ENCODE measurements at places on chromosomes 12 and 14.
A peak's percentile ranks its signal among the peaks of the same experiment; 100 is the strongest.

- DNase-seq, result peak; percentile 7
Observed at GRCh38 chr14:91082282-91082681, 21.8 kb upstream of the RPS6KA5 start.

GRCh38 chr14:71942904-71943694 lies 10.9 kb downstream of the RGS6 start:
- DNase-seq, result no peak

DNA sequence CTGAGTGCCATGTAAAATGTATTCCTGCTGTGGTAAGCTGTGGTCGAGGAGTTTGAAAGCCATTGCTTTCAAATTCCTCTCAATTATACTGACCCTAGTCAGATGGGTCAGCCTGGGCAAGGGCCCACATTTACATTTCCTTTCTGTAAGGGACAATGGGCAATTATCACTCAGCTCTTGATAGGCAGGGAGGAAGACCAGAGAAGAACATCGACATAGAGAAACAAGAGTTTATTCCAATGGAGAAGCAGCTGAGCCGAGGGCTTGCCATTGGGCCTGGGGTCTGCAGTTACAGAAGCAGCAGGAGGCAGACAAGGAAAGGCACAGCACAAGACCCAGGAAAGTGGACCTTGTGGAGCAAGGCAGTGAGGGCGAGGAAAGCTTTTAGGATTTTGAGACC lies 9.7 kb downstream of the NRIP2 start:
- DNase-seq, result no peak

DNA sequence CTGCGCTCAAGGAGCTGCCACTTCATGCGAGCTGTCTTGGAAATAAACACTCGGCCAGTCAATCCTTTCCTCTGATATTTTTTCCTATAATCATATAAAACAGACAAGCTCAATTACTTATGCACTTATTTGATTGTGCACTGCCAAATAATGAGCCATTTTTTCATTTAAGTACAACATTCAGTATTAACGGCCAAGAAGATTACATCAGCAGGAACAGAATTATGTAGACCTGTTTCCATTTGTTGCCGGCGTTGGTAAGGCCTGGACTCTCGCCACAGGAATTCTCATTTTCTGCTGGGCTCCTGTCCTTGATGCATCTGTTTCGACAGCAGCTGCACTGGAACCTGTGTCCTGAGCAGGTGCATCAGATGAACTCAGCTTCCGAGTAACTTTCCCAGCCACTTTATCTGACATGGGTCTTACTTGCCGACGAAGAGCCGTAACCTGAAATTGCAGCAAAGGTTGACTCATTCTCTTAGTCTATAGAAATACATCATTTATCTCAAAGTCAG lies 110.2 kb downstream of the KIF21A start:
- no peak for DNase-seq

DNA sequence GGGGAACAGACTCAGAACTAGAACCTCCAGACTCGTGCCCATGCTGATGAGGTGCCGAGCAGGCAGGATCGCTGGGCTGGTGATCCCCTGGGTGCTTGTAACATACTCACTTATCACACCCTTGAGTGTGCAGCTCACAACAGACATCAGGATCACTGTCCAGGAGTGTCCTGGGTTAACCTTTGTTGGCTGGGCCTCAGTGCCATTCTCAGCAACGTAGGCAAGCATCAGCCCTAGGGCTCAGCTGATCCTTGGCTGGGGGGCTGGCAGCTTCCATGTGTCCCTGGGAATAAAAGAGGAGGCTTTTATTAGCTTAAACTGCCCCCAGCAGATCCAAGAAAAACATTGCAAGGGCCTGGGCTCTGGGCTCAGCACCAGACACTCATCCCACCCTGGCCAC lies 1.6 kb downstream of the TMEM229B start:
- DNase-seq, result no peak

DNA sequence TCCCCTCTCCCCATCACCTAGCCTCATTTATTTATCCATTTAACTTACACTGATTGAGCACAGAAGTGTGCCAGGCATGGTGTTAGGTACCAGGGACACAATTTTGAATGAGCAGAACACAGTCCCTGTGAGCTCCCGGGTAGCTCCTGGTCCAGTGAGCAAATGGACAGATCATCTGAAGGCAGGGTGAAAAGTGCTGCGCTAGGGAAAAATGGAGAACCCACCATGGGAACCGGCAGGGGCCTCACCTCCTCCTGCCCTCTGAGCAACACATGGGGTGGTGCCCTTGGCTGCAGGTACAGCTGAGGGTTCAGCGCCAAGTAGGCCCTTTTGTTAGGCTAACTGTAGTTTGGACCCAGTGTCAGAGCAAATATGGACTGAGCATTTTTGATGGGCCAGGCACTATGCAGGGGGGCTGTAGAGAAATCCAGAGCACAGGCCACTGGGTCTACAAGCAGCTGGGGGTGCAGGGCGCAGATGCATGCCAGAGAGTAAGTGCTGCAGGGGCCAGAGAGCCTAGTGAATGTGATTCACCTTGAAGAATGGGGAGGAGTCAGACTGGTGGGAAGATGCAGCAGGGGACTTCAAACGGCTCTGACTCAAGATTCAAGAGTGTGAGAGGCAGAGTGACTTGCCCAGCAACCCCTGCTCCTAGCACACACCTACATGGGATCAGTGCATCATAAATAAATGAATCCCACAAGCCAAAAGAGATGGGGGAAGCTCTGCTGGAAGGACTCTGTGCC lies 28.2 kb downstream of the LTBP2 start:
- DNase-seq, result peak; percentile 90

- no peak for DNase-seq
Observed at GRCh38 chr12:64566831-64567517, 43.3 kb upstream of the RASSF3 start.

GRCh38 chr14:35879654-35880249 lies 53.6 kb downstream of the BRMS1L start:
- DNase-seq, result peak; percentile 41

GRCh38 chr12:28770322-28770721 lies 378.8 kb upstream of the FAR2 start:
- peak; percentile 21 for DNase-seq

DNA sequence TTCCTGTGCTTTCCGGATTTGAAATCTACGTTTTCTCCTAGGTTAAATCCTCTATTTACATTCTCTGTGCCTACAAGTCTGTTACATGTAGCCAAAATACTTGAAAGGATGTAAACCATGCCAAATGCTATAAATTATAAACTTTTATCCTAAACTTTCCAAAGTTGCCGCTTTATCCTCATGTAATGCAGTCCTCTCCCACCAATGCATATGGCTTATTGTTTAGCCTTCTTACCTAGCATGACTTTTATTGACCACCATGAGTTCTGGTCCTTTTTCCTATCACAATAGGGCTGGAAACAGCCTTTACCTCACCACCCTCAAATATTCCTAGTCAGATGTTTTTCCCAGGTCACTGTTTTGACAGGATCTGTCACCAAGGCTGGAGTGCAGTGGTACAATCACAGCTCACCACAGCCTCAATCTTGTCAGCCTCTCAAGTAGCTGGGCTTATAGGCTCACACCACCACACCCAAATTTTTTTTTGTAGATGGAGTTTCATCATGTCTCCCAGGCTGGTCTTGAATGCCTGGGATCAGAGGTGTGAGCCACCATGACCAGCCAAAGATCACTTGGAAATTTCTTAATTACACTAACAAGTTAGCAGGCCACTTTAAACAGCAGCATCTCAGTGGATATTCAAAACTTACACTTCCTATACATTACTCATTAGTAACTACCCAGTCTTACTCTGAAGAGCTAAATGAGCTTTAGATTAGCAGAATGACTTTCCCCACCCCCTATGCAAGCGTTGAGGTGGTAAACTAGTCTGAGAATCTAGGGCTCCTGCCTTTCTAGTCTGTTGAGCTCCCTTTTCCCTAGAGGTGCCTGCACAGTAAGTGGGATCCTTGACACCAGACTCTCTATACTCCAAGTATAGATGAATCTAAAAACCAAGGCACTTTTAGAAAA lies 4.1 kb downstream of the TUBA1B start:
- no peak for DNase-seq

- no peak for DNase-seq
Observed at GRCh38 chr12:9866860-9867269, 2.3 kb downstream of the CLEC2B start.

GRCh38 chr12:77847060-77847541 lies 16.4 kb downstream of the NAV3 start:
- peak; percentile 64 for DNase-seq

DNA sequence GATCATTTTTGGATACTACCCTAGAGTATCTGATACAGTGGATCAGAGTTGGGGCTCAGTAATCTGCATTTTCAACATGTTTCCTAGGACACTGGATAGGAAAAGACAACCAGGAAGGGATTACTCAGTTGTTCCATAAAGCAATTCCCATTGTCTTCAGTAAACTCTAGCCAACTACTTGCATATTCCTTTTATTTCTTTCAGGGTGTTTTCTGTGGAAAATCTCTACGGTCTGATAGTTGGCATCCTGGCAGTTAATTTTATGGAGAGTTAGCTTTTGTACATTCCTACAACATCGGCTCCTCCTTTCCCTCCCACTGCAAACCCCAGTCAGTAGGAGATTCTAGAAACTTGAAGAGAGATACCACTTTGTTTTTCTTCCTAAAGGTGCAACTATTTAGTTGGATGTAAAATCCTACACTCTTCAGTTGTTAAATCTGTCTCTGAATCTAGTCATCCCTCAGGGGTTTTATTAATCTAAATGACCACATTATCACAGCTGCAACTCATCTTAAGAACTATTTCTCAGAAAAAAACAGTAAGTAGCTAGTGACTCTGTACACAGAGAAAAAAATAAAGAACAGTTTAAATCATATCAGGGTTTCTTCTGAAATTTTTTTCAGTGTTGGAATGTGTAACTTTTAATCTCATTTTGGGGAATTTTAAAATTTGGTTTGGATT lies 103.9 kb downstream of the PDE3A start:
- no peak for DNase-seq

- DNase-seq, result peak; percentile 73
Observed at GRCh38 chr14:35687335-35687939, 121.7 kb downstream of the RALGAPA1 start.

DNA sequence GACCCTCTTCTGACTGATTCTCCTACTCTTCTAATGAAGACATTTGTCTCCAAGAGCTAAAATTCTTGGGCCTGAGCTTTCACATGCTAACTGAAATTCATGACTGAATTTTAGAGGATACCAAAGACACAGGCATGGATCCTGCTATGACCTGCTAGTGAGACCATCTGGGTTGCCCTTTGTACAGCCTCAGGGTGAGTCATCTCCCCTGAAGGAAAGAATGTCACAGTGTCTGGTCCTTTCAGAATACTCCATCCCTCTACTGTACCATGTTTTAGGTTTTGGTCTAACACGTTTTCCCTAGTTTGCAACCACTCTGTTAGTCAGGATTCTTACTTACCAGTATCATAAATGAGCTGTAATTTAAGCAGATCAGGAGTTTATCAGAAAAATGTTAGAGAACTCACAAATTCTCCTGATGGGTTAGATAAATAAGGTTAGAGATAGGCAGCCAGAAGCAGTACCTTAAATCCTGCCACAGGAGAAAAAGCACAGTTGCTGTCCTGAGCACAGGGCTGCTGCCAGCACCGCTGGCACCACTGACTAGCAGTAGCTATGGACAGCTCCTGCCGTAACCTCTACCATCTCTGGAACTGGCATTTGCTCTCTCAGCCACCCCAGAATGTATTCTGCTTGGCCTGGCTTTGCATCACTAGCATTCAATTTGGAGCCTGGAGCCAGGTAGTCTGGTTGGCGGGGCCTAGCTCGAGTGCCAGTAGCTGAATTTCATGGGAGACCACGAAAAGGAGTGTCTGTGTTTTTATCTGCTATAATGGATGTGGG lies 127.6 kb downstream of the ANO6 start:
- DNase-seq, result peak; percentile 61

GRCh38 chr14:36773558-36773957 lies 111.9 kb downstream of the PAX9 start:
- no peak for DNase-seq

DNA sequence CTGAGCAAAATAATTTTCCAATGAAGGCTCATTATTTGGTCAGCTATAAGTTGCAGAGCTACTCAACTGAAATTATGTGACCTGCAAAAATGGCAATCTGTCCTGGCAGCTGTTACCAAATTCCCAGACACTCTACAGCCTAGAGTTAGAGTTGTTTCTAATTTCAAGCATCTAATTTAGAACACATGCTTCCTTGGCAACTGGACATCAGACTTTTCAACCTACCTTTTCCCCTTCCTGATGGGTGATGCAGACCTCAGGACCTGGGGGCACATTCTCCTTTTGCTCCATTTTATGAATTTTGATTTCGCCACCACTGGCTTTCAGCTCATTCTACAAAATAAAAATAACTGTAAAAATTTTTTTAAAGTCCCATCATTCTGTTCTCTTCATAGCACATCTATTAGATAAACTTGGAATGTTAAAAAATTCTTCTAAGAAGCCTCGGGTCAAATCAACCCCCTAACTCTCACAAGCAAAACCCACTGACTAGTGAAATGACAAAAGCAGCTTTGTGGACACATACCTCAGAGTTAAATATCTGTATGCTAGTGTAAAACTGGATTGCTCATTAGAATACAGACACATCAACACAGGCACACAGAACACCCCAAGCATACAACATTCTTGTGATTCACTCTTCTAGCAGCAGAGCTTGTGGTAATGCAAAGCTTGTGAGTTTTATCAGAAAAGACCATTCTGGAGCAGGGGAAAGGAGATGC lies 33.5 kb upstream of the CERS5 start:
- peak; percentile 69 for DNase-seq

- peak; percentile 53 for DNase-seq
Observed at GRCh38 chr12:62731055-62731820, 203.7 kb downstream of the PPM1H start.

- no peak for DNase-seq
Observed at GRCh38 chr12:51759175-51759574, 89.3 kb downstream of the FIGNL2 start.

DNA sequence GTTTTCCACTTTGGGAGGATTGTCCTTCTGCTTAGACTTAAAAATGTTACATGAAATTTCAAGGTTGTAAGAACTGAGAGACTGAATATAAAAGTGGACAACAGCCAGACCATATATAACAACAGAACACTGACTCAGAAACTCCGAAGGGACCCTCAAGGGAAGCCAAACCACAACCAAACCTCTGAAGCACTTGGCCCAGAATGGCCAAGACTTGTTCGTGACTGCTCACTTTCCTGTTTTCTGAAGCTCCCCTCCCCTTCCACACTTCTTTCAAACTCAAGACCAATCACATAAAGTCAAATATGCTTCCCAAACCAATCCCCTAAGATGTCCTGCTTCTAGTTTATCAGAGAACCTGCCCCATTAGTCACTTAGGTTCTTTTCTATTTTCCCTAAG lies 13.7 kb downstream of the OR6J1 start:
- peak; percentile 89 for DNase-seq

DNA sequence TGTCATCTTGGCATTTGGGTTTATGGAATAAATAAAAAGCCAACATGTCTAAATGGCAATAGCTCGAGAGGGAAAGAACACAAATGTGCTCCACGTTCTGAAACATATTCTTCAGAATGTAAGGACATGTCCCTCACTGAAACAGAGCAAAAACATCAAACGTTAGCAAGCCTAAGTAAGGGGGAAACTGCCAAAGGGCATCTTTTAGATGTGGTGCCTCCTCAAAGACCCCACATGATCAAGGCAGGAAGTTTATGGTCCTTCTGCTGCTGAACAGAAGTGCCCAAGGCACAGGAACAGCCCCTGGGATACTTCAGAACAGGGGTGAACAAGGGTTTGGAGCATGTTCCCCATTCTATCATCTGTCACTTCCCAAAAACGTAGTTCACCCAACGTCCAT lies 227.0 kb downstream of the ANO2 start:
- no peak for DNase-seq

- no peak for DNase-seq
Observed at GRCh38 chr12:49972641-49973360, at the start of gene AQP6. TSS of gene AQP6 (plus strand) at chr12:49972947. CDS start at chr12:49973174, 227 bp downstream.
